ENCODE measurements at places on chromosomes 6 and 20. TPM values are rescaled to one million over a fixed set of nuclear protein-coding genes. Genes with fewer than 3 reads are reported as not detected.

The B3GAT2 gene
- polyA plus RNA-seq: not detected

The LAMP5 gene
- not detected for polyA plus RNA-seq

The NKAPL gene
- 0.31 TPM for polyA plus RNA-seq

The RAET1L gene
- 8.5 TPM for polyA plus RNA-seq

The C4A gene
- 1.4 TPM for polyA plus RNA-seq

The SYCP2 gene
- 0.12 TPM for polyA plus RNA-seq

The FAM83C gene
- polyA plus RNA-seq: 12.6 TPM

The HDGFL1 gene
- polyA plus RNA-seq: not detected

The PXDC1 gene
- 17.1 TPM for polyA plus RNA-seq

The TTBK1 gene
- not detected for polyA plus RNA-seq

The NT5E gene
- 280 TPM for polyA plus RNA-seq

The HSD17B8 gene
- 20.7 TPM for polyA plus RNA-seq

DNA sequence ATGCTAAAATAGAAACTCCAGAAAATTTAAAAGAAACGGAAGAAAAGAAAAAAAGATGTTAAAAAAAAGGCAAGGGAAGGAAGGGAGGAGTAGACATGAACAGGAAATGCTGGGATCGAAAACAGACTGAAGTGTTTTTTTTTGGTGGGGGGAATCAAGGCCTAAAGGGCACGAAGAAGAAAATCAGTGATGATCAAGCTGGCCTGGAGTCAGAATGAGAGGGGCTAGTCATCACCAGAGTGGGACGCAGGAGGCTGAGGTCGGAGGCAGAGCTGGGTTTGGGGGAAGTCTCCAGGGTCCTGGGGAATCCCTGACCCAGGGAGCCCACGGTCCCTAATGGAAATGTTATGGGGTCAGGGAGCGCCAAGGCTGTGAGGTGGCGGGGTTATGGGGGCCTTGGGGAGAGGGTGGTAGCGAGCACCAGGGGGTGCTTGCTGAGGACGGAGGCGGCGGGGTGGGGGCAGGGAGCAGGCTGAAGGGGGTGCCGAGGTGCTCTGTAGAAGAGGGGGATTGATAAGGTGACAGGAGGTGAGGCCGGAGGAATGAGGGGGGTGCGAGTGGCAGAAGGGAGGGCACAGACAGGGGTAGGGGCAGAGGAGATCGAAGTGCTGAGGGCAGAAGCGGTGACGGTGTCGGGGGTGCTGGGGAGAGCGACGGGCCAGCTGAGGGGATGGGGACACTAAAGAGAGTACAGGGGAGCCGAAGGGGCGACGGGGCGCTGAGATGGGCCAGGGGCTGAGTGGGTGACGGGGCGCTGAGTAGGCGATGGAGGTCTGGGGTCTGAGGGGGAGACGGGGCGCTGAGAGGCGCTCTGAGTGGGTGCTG is 684 bp downstream of the ZNFX1 start:
- DNase-seq: no peak

DNA sequence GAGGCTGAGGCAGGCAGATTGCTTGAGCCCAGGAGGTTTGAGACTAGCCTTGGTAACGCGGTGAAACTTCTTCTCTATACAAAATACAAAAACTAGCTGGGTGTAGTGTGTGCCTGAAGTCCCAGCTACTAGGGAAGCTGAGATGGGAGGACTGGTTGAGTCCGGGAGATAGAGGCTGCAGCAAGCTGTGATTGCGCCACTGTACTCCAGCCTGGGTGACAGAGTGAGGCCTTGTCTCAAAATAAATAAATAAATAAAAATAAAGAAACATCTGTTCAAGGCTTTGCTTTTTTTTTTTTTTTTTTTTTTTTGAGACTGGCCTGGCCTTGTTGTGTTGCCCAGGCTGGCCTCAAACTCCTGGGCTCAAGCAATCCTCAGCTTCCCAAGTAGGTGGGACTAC is 23.7 kb upstream of the SLC23A2 start:
- DNase-seq: no peak

DNA sequence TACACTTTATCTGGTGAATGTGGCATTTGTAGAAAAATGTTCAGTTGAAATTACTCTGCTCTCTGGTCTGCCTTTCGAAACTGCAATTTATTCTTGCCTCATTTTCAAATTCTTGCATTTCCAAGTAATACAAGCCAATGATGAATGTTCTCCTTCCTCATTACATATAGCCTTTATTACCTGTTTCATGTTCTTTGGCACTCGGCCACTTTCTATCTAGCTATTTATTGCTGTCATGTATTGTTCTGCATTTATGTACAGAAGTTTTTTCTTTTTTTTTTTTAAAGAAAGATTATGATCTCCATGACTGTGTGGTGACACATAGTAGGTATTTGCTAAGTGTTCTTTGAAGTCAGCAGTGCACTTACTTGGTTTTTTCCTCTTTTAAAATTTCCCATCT is 261.4 kb downstream of the ZFAND3 start:
- DNase-seq: no peak

GRCh38 chr20:19828232-19828631 is 70.2 kb downstream of the RIN2 start:
- peak; percentile 33 for DNase-seq

DNA sequence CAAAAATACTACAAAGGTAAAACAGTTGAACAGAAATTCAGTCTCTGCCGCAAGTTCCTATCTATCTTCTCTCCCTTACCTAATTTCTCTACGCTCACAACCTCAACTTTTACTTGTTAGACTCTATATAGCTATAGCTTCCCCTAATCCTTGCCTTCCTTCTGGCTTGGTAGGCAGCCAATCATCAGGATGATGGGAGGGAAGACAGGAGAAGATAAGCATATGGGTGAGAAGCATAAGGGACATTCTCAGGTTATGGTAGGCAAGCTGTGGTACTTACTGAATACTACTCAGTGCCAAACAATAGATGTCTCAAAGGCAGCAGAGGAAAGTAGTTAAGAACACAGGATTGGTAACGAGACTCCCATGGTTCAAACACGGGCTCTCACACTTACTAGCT is 7.8 kb downstream of the CCNC start:
- no peak for DNase-seq

DNA sequence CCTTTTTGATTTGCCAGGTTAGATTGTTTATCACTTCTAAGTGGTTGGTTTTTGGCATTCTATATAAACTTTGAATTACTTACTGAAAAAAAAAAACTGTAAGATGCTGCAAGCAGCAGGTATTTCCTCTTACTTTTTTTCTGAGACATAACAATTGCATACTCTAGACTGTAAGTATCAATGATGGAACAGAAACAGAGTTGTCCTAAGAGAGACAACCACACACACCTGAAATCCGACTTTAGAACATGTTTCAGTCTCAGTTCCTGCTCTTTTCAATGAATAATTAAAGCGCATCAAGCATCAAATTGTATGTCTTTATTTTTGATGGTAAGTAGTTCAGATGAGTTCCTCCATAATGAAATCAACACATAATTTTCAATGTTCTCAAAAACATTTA is 105.3 kb upstream of the KHDRBS2 start:
- no peak for DNase-seq

DNA sequence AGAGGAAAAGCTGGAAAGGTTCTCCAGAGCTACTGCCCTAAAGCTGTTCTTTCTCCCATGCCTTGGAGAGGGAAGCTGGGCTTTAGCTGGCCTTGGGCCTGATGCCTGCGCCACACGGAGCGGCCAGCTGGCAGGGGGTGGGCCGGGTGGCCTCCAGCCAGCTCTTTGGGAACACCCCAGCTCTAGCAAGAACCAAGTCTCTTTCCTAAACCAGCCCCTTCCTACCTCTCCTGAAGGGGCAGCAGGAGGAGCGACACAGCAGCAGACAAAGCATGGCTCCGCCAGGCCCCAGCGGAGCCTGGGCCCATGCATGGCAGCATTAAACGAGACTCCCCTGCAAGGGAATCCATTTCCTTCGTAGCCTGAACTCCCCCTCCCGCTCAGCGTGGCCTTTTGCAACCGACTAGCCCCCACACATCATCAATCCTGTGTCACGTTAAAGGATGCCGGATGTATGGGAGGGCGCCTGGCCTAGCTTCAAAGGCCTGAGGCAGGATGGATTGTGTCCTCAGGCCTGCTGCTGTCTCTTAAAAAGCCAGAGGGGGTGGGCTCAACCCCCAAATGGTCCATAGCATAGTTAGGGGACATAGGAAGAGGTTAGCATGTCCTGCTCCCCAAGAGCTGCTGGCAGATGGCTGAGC is 14.0 kb downstream of the MRPS18A start:
- DNase-seq: no peak

- DNase-seq: no peak
Measured at GRCh38 chr20:64119301-64119680, 11.9 kb upstream of the NPBWR2 start.

DNA sequence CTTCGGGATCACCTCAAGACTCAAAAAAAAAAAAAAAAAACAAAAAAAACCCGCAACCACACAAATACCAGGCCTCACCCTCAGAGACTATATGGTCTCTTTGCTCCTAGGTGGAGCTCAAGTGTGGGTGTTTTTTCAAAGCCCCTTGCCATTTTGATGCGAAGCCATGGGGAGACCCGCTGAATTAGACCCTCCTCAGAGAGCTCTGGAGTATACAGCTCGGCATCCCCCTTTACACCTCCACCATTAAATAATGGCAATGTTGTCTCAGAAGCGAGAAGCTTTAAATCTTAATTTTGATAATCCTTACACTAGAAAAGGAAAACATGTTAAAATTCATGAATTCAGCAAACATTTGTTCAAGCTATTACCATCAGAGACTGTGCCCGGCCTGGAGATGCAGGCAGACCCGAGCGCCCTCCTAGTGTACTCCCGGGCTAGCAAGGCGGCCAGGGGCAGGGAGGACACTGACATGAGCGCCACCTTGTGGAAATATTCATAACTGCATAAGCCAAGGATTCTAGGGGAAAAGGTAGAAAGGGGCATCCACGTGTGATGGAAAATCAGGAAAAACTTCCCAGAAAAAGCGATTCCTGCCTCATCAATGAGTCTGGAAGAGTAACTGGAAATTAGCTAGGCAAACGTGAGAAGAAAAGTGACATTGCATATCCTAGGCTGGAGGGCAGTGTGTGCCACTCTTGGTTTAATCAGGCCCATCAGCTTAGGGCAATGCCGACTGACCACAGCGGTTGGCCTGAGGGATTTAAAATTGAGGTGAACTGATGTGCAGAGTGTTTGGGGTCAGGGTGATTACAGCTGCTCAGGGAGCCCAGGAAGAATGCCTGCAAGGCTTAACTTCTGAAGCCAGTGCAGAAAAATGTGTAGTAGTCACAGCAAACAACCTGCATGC is 72.5 kb downstream of the B3GAT2 start:
- no peak for DNase-seq

GRCh38 chr6:160978141-160978901 is 13.2 kb upstream of the MAP3K4 start:
- no peak for DNase-seq

- DNase-seq: no peak
Measured at GRCh38 chr6:139881728-139882211, 507.3 kb upstream of the CITED2 start.

DNA sequence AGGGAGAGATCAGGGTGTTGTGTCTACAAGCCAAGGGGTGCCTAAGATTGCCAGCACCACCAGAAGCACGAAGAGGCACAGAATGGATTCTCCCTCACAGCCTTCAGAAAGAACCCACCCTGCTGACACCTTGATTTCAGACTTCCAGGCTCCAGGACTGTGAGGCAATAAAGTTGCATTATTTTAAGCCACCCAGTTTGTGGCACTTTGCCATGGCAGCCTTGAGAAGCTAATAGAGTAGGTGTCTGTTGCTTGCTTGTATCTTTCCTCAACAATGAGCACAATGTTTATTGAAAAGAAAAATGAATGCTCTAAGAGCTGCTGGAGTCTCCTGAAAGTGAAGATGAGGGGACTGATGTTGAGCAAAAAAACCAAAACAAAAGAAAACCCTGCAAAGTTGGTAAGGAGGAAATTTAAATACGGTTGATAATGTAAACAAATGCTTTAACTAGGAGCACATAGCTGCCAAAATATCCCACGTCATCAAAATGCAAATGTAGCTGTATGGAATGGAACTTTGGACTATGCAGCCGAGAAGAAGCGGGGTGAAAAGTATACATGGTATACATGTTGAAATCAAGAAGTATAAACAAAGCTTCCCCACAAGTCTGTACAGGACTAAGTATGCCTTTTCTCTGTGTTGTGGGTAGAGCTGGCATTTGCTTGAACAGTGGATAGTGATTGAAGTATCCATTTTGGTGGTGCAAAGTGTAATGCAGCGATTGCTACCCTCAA is 8.0 kb downstream of the IL20RA start:
- DNase-seq: no peak

GRCh38 chr6:54183616-54184015 is 72.4 kb downstream of the MLIP start:
- no peak for DNase-seq

DNA sequence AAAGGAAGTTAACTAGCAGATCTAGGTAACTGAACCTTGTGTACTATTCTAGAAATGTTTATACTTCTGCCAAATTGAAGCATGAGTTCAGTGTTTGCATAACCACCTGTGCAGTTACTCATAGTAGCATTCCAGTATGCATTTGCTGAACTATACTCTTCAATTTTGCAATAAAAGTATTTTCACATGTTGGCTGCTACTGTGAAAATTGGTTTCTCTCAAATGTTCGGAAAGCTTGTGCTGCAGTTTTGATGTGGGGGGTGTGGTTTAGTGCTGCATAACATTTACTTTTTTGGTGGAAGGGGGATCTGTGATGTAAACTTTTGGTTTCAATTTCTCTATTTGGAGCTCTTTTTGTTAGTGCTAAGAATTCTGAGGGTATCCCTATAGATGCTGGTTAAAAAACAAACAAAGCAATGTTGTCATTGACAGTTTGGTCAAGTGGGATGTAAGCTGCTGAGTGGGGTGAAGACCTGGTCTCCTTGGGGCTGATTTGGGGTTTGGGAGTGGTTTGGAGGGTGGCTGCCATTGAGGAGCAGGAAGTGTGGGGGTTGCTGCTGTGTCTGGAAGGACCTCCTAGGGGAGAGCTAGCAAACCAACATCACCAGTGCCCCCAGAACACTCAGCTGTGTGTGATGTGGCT is 87.8 kb downstream of the CARMIL1 start:
- DNase-seq: no peak

GRCh38 chr6:168012431-168013249 is 15.2 kb downstream of the KIF25 start:
- no peak for DNase-seq

GRCh38 chr6:161564952-161565351 is 291.1 kb upstream of the AGPAT4 start:
- DNase-seq: no peak

DNA sequence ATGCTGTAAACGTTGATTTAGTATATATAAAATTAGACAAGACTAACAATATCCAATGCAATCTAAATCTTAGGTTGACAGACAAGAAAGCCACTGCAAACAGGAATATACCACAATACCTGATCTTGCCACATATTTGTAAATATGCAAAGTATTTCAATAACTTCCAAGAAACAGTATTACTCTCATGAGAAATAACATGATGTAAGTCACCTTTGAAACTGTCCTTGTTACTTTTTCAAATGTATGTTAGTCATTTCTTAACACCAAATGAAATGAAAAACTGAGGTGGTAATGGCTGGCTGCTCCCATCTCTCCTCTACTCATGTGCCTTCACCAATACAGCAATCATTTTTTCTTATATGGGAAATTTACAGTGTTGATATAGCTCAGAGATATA is 118.7 kb downstream of the ATG5 start:
- no peak for DNase-seq

DNA sequence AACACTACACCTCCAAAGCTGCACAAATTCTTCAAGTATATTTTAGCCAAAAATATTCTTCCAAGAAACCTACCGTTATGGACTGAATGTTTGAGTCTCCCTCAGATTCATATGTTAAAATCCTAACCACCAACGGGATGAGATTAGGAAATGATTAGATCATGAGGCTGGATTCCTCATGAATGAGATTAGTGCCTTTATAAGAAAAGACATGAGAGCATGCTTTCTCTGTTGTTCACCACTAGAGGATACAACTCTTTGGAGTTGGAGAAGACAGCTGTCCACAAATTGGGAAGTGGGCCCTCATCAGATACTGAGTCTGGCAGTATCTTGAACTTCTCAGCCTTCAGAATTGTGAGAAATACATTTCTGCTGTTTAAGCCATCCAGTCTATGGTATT is 7.1 kb upstream of the SLC17A4 start:
- DNase-seq: no peak
